Stimulated activated CD4-positive, alpha-beta T cell treated with anti-CD3 and anti-CD28 coated beads, Interleukin-15, amount 100 ng/mL, for 1 hour (primary cell): ENCODE measurements at places on chromosomes 4 and X.

GRCh38 chr4:15656038-15656470 lies 897 bp upstream of the FBXL5 start:
- DNase-seq, result no peak

DNA sequence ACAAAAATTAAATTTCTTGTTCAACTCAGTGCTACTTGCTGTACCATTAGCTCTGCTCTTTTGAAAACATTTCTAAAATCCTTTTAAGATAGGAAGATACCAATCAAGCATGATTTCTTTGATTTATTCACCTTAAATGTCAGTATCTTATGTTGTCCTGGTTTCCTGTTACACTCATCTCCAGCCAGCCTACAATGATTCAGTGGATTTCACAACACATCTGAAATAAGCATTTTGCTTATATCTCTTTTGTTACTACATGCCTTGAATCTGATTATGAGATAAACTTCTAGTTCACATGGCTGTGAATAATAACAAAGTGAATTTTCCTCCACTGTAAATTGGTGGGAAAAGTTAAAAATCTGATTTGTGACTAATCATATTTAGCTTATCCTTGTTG lies 112.5 kb upstream of the BMP3 start:
- DNase-seq, result no peak

GRCh38 chrX:50147972-50148371 lies 52.8 kb downstream of the AKAP4 start:
- DNase-seq, result no peak

GRCh38 chr4:112860830-112861690 lies 188.4 kb upstream of the ANK2 start:
- DNase-seq, result no peak

- no peak for DNase-seq
These were observed 118.4 kb downstream of the DTHD1 start for GRCh38 chr4:36399762-36400353.

DNA sequence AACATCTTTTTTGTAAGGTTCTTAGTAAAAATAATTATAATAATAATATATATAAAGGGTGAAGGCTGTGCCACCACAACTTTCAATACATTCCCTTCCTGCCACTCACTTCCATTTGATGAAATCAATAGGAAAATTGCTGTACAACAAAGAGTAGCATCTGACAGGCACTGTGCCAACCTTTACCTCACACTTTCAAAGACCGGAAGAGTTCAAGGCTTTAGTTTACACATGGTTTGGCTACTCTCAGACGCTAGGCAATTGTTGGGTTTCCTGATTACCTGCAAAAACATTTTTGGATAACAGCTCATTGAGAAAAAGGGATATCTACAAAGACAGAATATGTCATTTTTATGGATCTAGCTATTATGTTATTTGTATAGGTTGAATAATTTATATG lies 5.5 kb upstream of the ING2 start:
- DNase-seq, result no peak

DNA sequence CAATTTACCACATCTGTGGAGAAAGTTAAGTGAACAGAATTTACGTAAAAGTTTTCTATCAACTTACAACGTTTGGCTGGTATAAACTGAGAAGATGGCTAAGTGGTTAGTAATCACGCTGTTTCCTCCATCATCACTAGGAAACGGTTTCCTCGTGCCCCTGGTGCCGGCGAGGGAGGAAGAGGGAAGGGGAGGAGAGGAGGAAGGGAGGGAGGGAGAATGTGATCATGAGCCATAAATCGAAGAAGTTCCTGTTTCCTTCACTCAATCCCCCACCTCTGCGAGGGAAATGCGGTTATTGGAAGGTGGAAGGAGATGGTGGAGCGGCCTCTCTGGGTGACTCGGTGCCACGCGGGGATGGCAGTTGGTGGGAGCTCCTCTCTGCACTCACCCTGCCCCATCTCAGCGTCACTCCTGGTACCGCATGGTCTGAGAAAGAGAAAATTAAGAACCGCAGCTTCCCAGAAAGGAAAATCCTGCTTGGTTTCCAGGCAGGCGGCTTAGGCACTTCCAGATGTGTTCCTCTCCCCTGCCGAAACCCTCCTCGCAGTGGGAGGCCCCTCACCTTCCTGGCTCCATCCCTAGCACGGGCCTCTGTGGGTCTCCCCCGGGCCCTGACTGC lies 216.8 kb downstream of the AFAP1 start:
- DNase-seq, result no peak

DNA sequence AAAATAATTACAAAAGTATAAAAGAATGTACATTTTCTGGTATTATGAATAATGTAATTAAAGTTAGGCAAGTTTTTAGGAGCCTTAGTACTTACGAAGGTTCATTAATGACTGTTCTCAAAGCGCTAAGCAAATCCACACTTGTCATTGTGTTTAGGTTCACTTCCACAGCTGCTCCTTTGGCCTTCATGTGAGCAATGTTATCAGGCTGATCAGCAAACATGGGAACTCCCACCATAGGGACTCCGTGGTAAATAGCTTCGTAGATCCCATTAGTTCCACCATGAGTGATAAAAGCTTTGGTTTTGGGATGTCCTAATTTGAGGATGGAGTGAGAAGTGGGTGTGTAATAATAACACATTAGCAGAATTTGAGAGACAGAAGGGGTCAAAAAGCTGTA lies 45.1 kb downstream of the UGT2A2 start:
- DNase-seq, result no peak

GRCh38 chrX:47707031-47707780 lies 48.2 kb upstream of the UXT start:
- DNase-seq, result no peak

DNA sequence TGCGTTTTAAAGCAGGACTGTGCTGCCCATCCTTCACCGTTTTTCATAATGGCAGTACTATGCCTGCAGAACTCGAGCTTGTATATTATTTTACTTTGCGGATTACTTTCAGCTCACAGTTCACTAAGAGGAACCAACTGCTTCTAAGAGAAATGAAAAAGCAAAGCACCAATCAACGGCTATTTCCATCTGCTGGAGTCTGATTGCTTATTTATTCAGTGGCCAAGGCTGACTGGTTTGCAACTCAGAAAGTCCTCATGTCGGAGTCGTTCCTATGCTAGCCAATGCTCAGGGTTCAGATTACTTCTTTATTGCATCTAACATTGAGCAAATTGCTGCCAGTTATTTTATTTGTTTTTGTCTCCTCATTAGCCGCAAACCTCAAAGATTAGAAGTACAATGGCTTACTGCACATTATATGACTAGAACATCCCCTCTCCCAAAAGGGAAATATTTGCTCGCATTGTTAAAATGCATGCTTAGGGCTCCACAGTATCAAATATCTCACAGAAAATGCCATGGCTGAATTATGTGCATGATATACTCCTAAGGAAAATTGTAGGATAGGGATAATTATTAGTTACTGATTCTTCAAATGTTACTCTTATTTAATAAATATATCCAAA lies 1628.2 kb upstream of the ADGRL3 start:
- no peak for DNase-seq

DNA sequence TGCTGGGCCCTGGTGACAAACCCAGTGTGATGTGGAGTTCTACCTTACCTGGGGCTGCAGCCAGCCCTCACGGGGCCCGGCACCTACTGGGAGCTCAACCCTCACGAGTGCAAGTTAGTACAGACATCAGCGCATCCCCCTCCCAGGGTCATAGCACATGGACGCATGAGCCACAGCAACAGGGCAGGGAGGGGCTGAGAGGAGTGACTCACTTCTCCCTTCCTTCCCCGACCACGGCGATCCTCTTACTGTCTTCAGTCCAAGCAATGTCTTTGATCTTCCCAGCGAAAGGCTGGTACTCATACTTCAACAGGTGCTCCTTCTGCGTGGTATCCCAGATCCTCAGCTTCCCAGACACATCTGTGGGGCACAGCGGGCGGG lies 17.8 kb downstream of the WDR1 start:
- no peak for DNase-seq

DNA sequence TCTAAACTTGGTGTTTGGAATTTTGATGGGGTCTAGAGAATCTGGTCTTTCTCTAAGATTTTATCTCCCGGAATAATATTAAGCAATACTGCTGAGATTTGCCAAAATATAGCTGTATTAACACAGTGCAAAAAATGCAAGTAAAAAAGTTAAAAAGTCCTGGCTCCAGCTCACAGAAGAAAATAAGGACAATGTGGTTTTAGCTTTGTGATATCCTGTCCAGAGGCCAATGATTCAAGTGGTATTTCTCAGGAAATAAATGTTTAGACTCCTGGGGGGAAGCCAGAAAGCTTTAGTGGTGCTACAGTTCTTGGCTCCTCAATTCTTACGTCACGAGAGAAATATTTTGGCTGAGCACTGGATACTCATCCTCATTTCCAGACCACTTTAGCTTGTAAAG lies 40.9 kb upstream of the IL13RA2 start:
- DNase-seq, result no peak

GRCh38 chr4:75849461-75849860 lies 52.8 kb downstream of the PPEF2 start:
- no peak for DNase-seq

- DNase-seq, result no peak
These were observed 1.3 kb downstream of the SYP start for GRCh38 chrX:49198540-49199314.

DNA sequence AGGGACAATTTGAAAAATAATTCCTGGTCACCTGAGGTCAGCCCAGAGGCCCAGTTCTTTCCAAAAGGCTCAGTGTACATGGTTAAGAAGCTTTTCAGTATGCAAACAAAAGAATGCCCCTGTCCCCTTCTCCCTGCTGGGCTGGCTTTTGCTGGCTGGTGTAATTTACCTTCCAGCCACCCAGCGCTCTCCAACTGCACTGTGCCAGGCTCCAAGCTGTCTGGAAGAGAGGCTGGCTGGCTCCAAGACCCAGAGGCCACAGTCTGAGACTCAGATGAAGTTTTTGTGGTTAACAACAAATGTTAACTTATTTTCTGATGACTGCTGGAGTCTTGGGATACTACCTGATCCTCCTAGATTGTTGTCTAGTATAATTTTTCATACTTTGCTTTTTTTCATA lies 11.9 kb upstream of the KIT start:
- no peak for DNase-seq

GRCh38 chrX:36434522-36434921 lies 515.0 kb downstream of the CFAP47 start:
- DNase-seq, result no peak

DNA sequence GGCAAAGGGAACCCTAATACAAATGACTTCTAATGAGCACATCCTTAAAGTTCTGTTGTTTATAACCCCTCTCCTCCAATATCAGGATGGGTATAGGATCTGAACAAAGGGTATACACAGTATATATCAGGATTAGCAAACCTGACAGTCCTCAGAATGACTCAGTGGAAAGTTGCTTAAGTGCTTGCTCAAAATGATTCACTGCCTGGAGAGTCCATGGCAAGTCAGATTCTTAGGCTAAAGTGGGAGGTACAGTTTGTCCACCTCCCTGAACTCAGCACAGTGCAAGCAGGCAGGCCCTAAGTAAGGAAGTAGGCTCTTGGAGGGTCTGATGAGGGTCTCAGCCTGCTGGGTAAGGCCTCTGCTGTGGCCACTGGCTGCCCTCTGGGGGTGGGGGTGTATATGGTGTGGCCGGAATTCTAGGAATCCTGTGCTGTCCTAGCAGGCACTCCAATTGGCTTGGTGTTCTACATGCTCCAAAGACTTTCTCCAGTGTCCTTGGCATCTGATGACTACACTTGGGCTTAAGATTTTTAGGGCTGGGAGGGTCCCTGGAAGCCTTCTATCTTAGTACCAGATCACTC lies 54.3 kb downstream of the CHRDL1 start:
- DNase-seq, result no peak

GRCh38 chr4:8191136-8191747 lies 7.8 kb upstream of the SH3TC1 start:
- no peak for DNase-seq

GRCh38 chrX:114999906-115000305 lies 17.5 kb downstream of the IL13RA2 start:
- DNase-seq, result no peak

- no peak for DNase-seq
These were observed 33.2 kb upstream of the SLC9A7 start for GRCh38 chrX:46791927-46792809.

GRCh38 chr4:7727749-7728148 lies 211.9 kb downstream of the AFAP1 start:
- DNase-seq, result no peak

DNA sequence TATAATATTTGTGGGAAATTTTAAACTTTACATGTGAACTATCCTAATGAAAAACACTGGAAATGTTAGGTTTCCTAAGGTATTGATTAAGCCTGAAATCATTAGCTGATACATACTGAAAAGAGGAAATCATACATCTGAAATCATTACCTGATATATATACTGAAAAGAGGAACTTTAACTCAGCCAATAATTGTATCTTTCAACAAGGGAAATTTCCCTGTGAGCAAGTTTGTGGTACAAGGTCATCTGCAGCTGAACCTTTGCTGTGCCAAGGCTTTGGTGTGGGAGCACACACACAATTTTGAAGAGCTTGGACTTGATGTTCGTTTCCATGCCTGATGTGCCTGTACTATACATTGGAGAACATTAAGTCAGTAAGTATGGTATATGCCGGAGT lies 131.9 kb upstream of the USP9X start:
- DNase-seq, result no peak

GRCh38 chr4:54095110-54095825 lies 4.7 kb upstream of the GSX2 start:
- no peak for DNase-seq

- DNase-seq, result no peak
These were observed 32.6 kb upstream of the PHF8 start for GRCh38 chrX:54076903-54077302.

DNA sequence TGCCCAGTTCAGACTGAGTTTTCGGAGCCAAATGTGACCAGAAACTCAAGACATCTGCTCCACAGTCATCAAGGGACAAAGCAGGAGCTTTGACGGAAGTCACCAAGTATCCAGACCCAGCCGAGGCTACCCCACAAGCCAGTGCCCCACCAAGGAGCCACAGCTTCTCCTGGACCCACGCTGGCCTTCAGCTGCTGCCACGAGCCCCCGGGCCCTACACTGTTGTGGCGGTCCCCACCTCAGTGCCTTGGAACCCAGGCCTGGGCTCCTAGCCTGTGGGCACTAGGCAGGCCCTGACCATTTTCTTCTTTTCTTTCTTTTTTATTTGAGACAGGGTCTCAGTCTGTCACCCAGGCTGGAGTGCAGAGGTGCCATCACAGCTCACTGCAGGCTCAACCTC lies 82.1 kb upstream of the NKX1-1 start:
- DNase-seq, result no peak

- no peak for DNase-seq
These were observed 82.4 kb upstream of the SMIM10 start for GRCh38 chrX:134908356-134908755.

GRCh38 chr4:685679-686412 lies 3.1 kb downstream of the SLC49A3 start:
- DNase-seq, result no peak

DNA sequence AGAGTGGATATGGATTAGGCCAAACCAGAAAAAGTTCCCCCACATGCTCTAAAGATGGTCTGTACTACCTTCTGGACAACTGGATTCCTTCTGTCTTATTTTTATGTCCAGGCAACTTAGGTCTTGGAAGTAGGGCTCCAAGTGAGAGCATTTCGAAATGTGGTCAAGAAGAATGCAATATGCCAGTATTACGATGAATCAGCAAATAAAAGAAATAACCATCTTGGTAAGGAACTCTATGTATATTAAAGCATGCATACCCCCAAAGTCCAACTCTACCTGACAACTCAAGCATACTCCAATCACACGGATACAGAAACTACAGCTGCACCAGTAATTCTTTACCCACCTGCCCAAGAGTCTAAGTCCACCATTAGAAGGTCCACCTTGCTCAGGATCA lies 234.5 kb downstream of the HNRNPD start:
- no peak for DNase-seq

- no peak for DNase-seq
These were observed 1.2 kb downstream of the TLR6 start for GRCh38 chr4:38855466-38855865.

GRCh38 chr4:120921456-120922380 lies 808 bp downstream of the PRDM5 start:
- no peak for DNase-seq
